ENCODE measurements at places on chromosomes 16 and 17.

DNA sequence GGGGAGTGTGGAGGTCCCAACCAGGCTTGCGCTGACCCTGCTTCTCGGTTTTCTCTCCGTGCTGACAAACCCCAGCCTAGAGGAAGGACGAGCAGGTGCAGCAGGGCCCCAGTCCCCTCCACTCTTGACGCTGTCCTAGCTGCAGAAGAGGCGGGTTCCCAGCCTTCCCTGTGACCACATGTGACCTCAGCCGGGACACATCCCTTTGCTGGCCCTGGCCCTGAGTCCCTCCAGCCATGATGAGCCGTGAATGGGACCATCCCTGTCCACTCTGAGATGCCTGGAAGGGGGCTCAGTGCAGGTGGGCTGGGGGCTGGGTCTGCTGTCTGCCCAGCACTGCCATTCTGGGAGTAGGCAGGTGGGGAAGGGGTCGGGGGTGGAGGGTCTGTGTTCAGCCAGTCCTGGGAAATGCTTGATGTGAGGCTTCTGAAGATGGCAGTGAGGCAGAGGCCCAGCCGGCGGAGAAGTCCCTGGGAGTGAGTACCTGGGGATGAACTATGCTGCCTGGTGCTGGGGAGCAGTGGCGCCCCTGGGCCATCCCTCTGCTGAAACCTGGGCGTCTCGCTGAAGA lies 1.9 kb upstream of the TUBB3 start:
- no peak overlapping the region for H3K27ac ChIP-seq
- peaks cover 4% of the 10 kb centered on the region for H3K36me3 ChIP-seq
- H3K4me1 ChIP-seq: peaks cover 22% of the 10 kb centered on the region
- no peak overlapping the region for H3K4me3 ChIP-seq

- H3K36me3 ChIP-seq: peaks cover 4% of the 10 kb centered on the region
- no peaks in the 10 kb centered on the region for H3K27me3 ChIP-seq
- no peaks in the 10 kb centered on the region for H3K4me1 ChIP-seq
- H3K4me3 ChIP-seq: no peak overlapping the region
These were observed 227.4 kb upstream of the GSE1 start for GRCh38 chr16:85385463-85386331.

DNA sequence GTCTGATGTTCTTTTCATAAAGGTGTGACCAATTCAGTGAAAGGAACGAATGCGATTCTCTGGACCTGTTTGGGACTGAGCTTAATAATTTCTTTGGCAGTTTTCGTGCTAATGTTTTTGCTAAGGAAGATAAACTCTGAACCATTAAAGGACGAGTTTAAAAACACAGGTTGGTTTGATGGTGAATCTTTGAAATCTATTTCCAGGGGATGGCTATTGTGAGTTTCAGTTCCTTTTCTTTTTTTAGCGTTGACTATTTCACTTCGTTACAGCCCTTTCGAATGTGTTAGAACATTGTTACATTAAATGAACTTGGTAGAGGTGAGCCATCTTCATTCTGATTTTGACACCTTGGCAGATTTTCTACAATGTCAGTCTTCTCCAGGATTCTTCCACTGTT lies 1.2 kb downstream of the TNFRSF17 start:
- no peak for DNase-seq
- H3K36me3 ChIP-seq: peaks cover under 1% of the 10 kb centered on the region
- peaks cover 3% of the 10 kb centered on the region for H3K27me3 ChIP-seq
- H3K27ac ChIP-seq: no peak overlapping the region
- no peak overlapping the region for H3K4me3 ChIP-seq
- no peaks in the 10 kb centered on the region for H3K4me1 ChIP-seq

DNA sequence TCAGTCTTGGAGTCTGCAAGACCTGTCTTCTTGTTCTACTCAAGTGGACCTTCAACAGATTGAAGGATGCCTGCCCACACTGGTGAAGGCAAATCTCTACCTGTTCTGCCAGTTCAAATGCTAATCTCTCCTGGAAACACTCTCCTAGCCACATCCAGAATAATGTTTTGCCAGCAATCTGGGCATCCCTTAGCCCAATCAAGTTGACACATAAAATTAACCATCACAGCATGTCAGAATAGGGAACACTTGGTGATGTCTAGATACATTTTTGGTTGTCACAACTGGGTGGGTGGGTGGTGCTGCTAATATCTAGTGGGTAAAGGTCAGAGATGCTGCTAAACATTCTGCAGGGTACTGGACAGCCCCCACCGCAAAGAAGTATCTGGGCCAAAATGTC lies 744.9 kb upstream of the SOX9 start:
- no peak overlapping the region for H3K27ac ChIP-seq
- no peak for DNase-seq

DNA sequence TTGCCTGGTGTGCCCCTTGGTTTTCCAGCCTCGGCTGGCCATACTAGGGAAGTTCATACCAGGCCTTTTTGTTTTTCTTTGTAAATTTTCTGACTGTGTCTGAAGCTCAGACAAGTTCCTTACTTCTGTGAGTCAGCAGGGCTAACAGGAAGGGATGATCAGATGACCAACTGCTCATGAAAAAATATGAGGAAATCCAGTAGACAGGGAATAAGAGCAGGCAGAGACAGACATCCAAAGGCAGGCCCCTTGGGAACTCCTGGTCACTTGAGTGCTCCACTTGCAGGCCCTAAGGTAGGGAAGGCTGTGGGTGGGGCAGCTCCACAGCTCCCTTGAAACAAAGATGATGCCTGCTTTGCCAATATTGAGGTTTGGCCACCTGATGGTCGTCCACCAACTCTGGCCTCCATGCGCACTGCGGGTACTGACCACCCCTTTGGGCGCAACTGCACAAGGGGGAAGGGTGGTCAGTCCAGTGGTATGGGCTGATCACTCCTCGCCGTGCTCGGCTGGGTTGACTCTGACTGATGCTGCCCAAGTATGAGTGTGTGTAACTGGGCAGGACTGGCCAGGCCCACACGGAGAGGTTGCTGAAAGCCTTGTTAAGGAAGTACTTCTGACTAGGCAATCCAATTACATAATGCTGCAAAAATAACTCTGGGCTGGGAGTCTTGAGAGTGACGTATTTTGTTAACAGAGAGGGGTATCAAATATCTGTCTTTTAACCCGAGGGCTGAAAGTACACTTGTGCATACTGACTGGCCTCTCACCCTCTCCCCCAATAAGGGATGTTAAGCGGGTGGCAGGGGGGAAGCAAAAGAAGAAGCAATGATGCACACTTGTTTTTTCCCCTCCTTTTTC lies 20.8 kb upstream of the ZFHX3 start:
- H3K27me3 ChIP-seq: peaks cover 24% of the 10 kb centered on the region
- DNase-seq: no peak
- H3K36me3 ChIP-seq: no peaks in the 10 kb centered on the region
- no peak overlapping the region for H3K4me3 ChIP-seq
- peaks cover 26% of the 10 kb centered on the region for H3K4me1 ChIP-seq

DNA sequence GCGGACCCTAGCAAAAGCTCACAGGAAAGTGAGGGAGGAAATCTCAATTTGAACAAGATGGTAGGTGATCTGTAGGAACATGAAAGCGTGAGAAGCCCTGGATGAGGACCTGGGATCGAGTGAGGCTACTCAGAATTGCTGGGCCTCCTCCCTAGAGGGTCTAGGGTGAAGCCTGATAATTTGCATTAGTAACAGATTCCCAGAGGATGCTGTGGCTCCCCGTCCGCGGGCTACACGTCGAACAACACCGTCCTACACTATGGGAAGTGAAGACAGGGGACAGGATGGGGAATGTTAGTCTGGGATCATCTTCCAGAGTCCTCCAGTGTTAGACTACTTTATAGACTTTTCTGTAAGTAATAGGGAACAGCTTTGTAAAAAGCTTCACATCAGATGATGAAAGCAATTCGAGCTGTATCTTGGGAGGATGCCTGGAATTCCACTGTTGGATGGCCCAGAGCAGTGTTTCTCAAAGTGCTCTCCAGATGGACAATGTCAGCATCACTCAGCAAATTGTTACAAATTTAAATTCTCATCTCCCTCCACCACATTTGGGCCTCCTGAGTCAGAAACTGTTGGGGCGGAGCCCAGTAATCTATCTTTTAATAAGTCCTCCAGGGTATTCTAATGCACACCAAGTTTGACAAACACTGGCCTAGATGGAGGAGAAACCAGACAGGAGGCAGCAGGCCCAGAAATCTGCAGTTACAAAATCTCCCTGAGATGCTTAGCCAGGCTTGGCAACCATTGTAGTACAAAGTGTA lies 6.5 kb downstream of the FNDC8 start:
- H3K27me3 ChIP-seq: no peaks in the 10 kb centered on the region
- no peaks in the 10 kb centered on the region for H3K4me1 ChIP-seq
- H3K36me3 ChIP-seq: peaks cover 4% of the 10 kb centered on the region
- no peak overlapping the region for H3K27ac ChIP-seq

GRCh38 chr16:48335961-48336360 lies 49.3 kb downstream of the SIAH1 start:
- no peak overlapping the region for H3K27ac ChIP-seq
- DNase-seq: no peak
- H3K4me3 ChIP-seq: no peak overlapping the region
- H3K27me3 ChIP-seq: peaks cover 3% of the 10 kb centered on the region

DNA sequence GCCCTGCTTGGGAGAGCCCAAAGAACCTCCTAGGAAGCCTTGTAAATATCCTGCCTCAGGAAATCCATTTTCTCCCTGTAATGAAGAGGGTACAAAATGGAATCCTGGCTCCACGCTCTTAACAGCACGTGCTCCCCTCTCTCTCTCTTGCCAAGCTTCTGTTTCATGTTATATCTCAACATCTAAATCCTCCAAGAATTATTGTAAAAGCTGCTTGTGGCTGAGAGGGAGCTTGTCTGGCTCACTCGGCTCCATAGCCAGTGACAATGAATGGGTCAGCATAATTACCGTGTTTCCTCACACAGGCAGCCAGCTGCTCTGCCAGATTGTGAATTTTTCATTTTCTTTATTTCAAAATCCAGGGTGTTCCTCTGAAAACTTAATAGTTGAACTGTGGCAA lies 317.8 kb downstream of the RBFOX1 start:
- H3K27ac ChIP-seq: no peak overlapping the region
- peaks cover 3% of the 10 kb centered on the region for H3K36me3 ChIP-seq
- no peaks in the 10 kb centered on the region for H3K27me3 ChIP-seq
- no peak for DNase-seq
- no peak overlapping the region for H3K4me3 ChIP-seq
- no peaks in the 10 kb centered on the region for H3K4me1 ChIP-seq

GRCh38 chr17:75945211-75945610 lies 4.4 kb upstream of the FBF1 start:
- H3K27me3 ChIP-seq: no peaks in the 10 kb centered on the region
- H3K27ac ChIP-seq: no peak overlapping the region

DNA sequence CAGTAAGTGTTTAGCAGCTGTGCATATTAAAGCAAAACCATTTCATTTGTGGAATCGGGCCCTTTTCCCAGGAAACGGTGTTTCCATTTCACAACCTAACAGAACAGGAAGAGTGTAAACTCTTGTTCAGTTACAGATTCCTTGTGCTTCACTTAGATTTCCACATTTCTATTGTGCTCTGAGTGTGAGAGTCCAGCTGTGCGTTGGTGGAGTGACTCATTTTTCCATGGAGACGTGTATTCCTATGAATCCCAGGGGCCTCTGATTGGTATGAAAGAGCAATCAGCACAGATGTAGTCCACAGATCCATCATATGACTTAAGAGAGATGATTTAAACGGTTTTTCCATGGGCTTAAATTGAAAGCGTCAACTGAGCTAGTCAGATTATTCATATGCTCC lies 13.3 kb upstream of the CAVIN1 start:
- H3K27ac ChIP-seq: no peak overlapping the region
- peaks cover 4% of the 10 kb centered on the region for H3K27me3 ChIP-seq
- H3K4me1 ChIP-seq: peaks cover 4% of the 10 kb centered on the region
- no peak for DNase-seq

DNA sequence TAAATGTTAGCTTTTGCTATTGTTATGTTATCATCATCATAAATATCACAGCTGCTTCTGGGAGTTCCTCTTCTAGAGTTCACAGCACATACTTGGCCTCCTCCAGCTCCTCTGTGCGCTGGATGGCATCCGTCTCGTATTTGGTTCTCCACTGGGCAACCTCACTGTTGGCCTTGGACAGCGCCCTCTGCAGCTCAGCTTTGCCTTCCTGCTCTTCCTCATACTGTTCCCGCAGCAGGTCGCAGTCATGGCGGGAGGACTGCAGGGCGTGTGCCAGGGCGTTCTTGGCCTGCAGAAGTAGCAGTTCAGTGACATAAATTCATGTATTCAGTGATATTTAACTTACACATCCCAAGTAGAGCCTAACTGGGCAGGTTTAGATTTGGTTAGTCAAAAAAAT lies 23.4 kb downstream of the MYH8 start:
- no peaks in the 10 kb centered on the region for H3K4me1 ChIP-seq
- DNase-seq: no peak
- H3K27me3 ChIP-seq: peaks cover 4% of the 10 kb centered on the region
- no peaks in the 10 kb centered on the region for H3K36me3 ChIP-seq
- no peak overlapping the region for H3K27ac ChIP-seq
- no peak overlapping the region for H3K4me3 ChIP-seq

DNA sequence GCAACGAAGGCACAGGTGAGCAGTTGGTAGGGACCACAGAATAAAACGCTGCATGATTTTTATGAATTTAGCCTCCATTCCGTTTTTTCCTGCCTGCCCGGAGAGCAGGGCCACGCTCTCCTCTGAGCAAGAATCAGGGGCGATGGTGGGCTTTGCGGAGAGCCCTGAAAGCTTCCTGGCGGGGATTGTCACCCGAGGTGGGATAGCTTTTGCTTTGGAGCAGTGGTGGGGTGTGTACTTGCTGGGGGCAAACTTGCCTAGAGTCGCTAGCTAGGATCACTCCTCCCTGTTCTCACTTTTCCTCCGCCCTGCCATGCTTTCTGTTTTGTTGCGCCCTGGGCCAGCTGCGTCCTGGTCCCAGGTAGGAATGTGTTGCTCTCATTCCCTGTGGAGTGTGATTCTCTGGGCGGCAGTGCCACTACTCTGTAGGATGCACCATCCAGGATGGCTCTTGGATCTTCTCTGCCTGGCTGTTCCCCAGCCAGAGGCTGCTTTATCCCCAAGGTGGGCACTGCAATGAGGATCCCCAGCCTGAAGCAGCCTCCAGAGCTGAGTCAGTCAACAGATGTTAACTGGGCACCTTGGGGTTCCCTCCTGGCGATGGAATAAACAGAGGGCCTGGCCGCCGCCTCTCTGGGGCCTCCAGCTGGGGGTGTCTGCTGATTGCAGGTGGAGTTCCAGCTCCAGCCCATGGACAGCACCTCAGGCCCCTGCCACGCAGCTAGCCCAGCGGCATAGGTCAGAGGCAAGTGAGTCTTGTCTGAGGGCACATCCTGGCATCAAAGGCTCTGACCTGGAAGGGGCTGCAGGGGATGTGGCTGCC lies 360.9 kb upstream of the TNRC6C start:
- H3K27ac ChIP-seq: no peak overlapping the region
- no peak overlapping the region for H3K4me3 ChIP-seq
- no peaks in the 10 kb centered on the region for H3K36me3 ChIP-seq
- peaks cover 1% of the 10 kb centered on the region for H3K4me1 ChIP-seq

DNA sequence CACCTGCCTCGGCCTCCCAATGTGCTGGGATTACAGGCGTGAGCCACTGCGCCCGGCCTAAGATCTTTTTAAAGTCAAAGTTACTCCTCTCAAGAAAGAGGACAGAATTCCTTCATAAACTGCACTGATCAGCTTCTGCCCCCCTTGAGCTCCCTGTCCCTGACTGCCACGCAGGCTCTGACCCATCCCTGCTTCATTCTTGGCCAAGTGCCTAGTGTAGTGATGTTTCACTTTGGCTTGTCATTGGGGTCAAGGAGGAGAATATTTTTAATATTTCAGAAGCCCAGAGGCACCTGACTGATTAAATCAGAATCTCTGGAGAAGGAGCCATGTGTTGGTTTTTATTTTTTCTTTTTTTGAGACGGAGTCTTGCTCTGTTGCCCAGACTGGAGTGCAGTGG lies 9.1 kb downstream of the MRM1 start:
- H3K27ac ChIP-seq: no peak overlapping the region
- H3K36me3 ChIP-seq: no peaks in the 10 kb centered on the region
- peaks cover 22% of the 10 kb centered on the region for H3K4me1 ChIP-seq

All from immature natural killer cell (primary cell).